ENCODE measurements at places on chromosomes 5 and 9.

GRCh38 chr9:92938025-92938424 lies 9.3 kb upstream of the FGD3 start:
- DNase-seq = no peak

GRCh38 chr5:2748179-2748860 lies 3.2 kb downstream of the IRX2 start:
- no peak for DNase-seq

- no peak for DNase-seq
These were observed 214.8 kb downstream of the AOPEP start for GRCh38 chr9:94941211-94941875.

- peak; percentile 60 for DNase-seq
These were observed 181.6 kb downstream of the AOPEP start for GRCh38 chr9:94908011-94908563.
